Hematopoietic multipotent progenitor cell treated with erythropoietin and hydrocortisone succinate and interleukin-3 and kit ligand, for 15 days (in vitro differentiated cells): ENCODE measurements at places on chromosomes 12 and 14.

DNA sequence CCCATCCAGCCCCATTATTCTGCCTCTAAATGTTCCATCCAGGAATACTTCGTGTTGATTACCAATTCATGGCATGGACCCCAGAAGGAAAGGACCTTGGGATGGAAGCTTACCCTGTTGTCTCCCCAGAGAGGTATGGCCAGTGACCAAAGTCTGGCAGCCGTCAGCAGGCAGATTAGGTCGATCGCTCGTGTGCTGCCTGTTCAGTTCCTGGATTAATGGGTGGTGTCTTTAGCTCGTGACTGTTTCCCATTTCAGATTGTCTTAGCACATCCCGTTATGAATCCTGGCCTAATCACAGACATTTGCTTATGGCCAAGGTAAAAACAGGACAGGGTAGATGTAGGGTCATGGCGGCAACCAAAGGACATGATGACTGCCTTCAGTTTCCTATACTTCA is 122.9 kb upstream of the NTF3 start:
- DNase-seq = no peak

DNA sequence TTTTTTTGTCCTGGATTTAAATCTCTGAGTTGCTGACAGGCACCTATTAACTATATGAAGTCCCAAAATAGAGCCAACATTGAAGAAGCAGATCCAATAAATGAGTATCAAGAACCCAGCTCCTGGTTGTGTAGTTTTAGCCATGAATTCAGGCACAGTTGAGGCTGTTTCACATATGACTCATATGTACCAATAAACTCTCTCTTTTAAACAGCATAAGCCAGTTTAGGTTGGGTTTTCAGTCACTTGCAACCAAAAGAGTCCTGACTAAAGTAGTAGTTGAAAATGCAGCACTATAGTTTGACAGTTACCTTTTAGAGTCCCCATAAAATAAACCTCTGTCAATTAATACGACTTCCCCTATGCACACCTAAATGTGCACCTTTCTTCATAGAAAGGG is 389.9 kb downstream of the RPS29 start:
- DNase-seq = no peak

- no peak for DNase-seq
Observed at GRCh38 chr14:34049790-34050189, 98.9 kb upstream of the EGLN3 start.

DNA sequence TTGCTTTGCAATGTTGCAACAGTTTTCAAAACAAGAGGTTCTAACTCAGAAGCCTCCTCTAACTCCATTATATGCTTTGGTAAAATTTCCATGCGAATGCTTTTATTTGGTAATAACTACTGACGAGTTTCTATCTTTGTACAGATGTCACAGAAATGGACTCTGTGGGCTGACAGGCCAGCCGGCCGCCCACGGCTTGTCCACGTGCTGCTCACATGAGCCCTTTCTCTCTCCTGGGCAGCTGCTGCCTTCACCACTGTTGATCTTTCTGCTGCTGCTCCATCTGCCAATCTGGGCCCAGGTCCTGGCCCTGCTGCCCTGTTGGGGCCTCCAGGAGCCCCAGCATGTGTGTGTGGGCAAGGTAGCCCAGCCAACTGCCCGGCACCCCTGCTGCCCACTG is 168.2 kb upstream of the TMEM132C start:
- no peak for DNase-seq

DNA sequence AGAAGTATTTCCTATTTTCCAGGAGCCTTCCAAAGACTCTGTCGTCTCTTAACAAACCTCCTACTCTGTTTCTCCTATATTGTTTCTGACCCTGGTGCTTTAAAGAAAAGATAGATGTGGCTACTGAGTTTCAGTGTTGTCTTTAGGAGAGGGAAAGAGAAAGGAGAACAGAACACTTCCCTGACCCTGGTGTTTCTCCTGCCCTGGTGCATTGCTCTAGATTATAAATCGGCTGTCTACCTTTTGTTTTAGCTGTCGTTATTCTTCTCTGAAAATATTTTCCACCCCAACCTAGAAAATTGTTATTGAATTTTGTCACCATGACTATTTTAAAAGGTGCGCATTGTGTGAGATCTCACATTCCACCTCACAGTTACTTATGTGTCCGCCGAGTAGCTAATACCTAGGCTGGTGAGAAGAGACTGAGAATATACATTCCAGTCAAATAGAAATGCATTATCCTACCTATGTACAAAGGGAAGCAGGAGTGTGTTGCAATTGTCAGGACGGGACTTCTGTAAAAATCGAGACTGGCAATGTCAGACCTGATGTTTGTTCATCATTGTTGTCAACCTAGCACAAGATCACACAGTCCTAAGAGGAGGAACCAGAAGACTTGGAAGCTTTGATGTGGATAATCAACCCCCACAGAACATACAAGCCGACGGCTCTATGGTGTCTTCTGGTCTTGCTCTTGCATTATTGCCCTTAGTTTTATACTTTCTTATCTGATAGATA is 108.7 kb upstream of the SLC38A4 start:
- DNase-seq = no peak

DNA sequence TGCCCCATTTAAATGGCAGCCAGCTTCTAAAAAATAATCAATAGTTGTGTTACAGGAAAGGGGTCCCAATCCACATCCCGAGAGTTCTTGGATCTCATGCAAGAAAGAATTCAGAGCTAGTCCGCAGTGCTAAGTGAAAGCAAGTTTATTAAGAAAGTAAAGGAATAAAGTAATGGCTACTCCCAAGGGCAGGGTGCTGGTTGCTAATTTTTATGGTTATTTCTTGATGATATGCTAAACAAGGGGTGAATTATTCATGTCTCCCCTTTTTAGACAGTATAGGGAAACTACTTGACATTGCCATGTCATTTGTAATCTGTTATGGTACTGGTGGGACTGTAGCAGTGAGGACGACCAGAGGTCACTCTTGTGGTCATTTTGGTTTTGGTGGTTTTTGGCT is 591.3 kb downstream of the LRFN5 start:
- no peak for DNase-seq

- DNase-seq = no peak
Observed at GRCh38 chr14:50117456-50117855, 1.1 kb upstream of the VCPKMT start.

GRCh38 chr12:63450816-63451215 is 217.5 kb downstream of the DPY19L2 start:
- DNase-seq = no peak

DNA sequence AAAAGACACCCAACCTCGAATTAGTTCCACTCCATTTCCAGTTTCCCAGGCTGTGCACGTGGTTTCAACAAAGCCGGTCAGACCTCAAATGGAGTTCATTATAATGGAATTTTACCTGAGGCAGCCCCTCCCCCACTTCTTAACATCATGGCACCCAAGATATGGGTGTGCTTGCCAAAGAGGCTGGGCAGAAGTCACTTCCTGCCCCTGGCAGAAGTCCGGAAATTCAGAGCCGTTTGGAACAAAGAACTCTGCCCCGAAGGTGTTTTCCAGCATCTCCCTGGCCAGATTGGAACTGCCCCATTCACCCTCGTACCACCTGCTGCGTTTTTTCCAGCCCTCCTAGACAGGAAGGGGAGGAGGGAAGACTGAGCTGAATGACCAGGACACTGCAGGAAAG is 8.2 kb downstream of the VDR start:
- no peak for DNase-seq

DNA sequence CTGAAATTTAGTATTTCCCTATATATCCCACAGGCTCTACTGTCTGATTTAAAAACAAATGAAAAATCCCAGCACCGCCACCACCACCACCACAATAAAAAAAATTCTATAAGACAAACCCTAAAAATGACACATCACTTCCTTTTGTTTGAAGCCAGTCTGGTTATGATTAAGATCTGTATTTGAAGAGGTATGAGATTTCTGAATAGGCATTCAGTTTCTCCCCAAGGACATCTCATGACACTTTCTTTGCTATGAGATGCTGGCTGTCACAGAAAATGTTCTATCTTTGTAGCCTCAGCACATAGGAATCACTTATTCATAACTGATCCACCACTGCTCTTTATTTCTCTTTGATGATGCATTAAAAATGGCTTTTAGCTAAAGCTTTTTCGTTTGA is 1071.0 kb downstream of the SLC6A15 start:
- DNase-seq = no peak

DNA sequence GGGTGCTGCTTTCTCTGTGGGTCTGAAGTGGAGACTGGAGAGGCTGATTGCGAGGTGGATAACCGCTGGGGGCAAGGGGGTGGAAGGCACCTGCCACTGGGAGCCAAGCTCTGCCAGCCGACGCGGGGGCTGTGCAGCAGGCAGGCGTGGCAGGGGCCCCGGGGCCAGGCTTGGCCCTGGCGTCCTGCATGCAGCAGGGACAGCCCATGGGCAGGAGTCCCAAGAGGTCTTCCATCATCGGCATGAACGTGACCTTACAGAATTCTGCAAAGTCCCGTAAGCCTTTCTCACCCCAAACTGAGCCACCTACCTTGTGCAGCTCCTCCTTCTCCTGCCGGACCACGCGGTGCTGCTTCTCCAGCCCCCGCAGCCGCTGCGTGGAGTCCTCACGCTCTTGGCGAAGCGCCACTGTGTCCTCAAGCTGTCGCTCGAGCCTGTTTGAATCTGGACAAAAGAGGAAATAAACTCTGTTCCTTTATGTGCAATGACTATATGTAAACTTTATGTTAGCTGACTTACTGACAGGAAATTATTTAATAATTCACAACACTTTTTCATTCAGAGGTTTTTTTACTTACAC is 51.3 kb downstream of the AMN start:
- DNase-seq = no peak

DNA sequence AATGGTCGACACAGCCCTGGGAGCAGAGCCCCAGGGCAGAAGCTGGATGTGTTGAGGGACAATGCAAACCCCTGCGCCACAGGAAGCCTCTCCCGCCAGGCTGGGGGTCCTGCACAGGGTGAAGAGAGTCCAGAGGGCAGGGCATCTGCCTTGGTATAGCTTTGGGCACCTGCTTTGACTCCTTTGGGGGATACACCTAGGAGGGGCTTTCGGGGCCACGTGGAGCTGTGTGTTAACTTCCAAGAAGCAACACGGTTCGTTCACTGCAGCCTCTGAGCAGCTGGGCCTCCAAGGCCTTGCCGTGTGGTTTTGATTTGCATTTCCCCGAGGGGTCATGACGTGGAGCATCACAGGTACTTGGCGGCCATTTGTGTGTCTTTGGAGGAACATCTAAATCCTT is 5.8 kb upstream of the PUS1 start:
- no peak for DNase-seq
